ENCODE measurements at places on chromosomes 2 and 18.

DNA sequence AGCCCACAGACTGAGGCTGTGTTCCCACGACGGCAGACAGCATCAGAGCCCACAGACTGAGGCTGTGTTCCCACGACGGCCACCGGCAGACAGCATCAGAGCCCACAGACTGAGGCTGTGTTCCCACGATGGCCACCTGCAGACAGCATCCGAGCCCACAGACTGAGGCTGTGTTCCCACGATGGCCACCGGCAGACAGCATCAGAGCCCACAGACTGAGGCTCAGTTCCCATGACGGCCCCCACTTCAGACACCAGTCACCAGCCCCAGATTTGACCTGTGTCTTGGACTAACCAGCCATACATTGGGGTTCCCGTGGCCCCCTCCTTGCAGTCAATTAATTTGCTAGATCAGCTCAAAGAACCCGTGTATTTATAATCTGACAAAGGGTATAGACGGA lies 57.8 kb upstream of the SNTG2 start:
- DNase-seq = no peak

- DNase-seq = no peak
Measured at GRCh38 chr2:172047566-172048507, 37.5 kb upstream of the DLX1 start.

GRCh38 chr2:44392338-44392943 lies 30.7 kb downstream of the CAMKMT start:
- peak; percentile 23 for DNase-seq

DNA sequence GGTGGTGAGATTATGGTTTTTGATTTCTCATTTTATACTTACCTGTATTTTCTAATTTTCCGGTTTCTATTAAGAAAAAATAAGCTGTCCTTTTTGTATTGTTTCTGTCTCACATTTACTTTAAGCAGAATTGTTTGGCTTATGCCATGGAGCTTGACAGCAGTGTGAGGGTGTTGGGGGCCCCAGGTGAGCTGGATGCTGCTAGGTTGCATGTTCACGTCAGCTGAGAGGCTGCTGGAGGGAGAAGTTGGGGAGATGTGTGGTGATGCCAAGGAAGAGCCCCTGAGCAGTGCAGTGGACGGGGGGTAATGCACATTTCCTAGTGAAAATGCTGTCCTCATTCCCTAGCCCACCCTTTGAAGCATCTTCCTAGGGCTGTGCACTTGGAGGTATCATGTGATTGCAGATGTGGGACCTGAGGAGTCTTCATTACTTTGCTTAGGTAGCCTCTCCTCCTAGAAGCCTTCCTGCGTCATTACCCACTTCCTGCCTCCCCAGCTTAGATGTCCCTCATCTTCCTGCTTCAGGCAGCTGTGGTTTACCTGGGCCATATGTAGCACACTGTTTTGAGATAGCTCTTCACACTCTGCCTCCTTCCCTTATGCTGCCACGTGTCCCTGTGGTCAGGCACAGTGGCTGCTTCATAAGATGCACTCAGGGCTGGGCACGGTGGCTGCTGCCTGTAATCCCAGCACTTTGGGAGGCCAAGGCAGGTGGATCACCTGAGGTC lies 16.2 kb downstream of the ATG16L1 start:
- peak; percentile 50 for DNase-seq

GRCh38 chr18:11996907-11997306 lies 15.6 kb downstream of the IMPA2 start:
- no peak for DNase-seq

GRCh38 chr2:114157057-114157385 lies 267.1 kb downstream of the ACTR3 start:
- no peak for DNase-seq

DNA sequence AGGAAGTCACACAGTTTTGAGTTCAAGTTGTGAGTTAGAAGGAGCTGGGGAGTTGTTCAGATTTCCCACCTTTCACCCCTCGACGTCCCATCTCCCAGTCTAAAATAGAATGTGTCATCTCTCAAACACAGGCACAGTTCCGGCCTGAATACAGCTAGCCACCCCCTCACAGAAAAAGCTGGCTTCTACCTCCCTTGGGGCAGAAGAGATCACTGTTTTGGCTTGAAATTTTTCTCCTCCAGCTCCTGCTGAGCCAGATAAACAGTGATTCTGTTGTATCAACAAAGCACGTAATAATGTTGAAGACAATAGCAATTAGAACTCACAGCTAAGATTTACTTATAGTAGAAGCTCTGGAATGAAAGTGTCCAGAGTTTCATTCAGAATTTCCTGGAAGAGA lies 74.7 kb downstream of the KIAA2012 start:
- no peak for DNase-seq

DNA sequence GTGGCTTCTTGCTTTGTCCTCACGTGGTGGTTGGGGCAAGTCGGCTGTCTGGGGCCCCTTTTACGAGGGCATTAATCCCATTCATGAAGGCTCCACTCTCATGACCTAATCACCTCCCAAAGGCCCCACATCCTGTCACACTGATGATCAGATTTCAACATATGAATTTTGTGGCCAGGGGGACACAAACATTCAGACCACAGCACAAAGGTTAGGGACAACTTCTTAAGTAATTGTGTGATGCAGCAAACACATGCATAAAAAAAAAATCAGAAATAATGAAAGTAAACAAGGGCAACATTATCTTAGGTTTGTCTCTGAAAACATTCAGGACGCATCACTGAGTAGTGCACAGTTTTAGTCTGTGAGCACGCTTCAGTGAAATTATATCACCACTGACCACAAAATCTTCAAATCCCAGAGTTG lies 54.2 kb upstream of the FRZB start:
- DNase-seq = no peak

DNA sequence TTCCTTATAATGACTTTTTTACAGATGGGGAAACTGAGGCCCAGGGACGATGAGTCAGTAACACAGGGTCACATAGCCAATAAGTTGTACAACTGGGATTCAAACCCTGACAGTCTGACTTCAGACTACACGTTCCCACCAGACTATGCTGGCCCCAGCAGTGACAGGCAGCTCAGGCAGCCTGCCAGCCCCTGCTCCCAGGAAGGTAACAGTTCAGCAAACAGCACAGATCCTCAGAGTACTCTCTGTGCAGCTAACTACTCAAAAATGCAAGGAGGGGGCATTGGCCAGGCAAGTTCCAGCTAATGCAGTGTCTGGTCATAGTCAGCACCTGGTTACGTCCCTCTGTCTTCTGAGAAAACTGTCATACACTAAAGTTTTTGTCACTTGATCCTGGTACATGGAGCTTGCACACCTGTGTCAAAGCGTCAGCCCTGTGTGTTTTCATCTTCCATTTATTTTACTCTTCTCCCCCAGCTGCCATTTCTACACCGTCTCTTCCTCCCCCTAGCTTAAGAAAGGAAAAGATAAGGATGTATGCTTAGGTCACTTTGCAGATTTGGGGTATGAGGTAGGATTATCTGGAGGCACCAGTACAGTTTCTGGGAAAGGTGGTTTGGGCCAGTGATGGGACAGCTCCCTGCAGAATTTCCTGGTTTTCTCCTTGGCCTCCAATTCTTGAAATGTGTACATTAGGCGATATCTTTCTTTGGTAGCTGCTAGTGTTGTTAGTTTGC lies 4.5 kb downstream of the SMARCAL1 start:
- no peak for DNase-seq

DNA sequence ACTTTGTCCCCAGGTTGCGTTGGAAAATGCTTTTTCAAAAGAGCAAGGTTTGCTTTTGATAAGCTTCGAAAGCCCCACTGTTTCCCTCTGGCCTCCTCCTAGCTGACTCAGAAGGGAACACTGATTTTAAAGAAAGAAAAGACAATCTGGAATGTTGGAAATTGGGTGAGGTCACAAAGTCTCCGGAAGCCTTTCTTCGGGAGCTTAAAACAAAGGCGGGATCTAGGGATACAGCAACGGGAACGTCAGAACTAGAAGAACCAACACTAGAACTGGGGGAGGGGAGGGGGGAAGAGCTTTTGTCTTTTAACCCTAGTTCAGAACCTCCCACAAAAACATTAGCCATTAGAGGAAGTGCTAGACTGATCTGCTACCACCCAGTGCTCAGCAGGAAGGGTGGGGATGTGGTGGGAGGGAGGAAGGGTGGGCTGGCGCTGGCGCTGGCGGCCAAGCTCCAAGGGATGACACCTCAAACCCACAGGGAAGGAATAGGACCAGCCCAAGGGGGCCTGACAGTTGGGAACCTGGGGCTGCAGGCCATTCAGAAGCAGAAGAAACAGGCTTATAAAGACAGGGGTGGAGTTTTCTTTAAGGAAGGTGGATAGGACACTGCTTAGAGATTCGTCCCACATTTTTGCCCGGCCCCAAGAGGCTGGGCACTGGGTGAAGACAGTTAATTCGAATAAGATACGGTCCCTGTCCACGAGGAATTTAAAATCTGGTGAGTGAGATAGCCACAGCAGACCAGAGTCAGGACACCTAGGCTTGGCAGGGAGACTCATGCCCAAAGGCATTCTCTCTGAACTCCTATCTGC lies 1.7 kb downstream of the TMSB10 start:
- no peak for DNase-seq

DNA sequence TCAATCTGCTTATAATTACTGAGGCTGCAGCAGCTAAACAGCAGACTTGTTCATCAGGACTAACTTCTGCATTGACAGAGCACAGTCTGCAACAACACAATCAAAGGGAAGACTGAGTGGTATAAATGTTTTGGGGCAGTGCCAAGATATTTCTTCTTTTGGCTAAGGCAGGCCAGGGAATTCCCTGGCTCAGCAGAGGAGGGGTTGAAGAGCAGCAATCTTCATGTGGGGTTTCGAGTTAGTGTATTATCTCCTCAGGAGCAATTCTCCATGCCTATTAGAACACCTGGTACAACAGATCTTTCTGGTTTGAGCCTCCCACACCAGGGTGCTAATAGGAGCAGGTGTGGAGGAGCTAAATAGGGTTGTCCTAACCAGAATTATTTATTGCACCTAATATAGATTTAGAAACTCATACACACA lies 103.0 kb upstream of the STK17B start:
- no peak for DNase-seq

GRCh38 chr2:66301022-66301766 lies 133.7 kb upstream of the MEIS1 start:
- DNase-seq = no peak

- no peak for DNase-seq
Measured at GRCh38 chr2:165475277-165476004, 5.9 kb downstream of the CSRNP3 start.

DNA sequence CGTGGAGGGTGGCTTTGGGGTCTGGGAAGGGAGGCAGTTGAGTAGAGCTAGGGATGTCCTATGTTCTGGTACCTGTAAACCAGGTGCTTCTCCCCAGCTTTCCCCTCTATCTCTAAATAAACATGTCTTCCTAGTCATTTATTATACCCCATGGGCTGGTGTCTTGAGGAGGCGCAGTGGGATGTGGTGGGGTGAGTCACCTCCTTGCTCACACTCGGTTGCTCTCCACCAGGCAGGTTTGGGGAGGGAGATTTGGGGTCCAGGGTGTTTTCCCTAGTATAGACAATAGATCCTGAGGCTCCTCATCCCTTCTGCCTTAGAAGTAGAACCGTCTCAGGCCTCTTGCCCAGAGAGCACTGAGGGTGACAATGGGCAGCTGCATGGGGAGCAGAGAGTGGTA lies 5.1 kb downstream of the PSD4 start:
- no peak for DNase-seq

DNA sequence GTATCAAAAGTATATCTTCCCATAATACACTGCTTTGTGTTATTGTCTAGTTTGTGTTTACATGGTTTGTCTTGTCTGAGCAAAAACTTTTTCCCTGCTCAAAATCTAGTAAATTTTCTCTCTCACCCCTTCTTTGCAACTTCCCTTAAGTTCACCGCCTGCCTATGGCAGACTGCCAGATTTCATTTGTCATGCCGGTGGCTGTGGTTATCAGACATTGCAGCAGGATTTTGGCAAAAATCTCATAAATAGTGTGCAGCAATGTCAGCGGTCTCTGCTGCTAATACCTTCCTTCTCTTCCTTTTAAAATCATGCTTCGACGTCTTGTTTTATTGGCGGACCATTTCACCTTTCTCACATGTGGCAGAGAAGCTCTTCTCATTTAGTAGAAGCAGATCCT lies 45.6 kb upstream of the TMEM178A start:
- peak; percentile 5 for DNase-seq

DNA sequence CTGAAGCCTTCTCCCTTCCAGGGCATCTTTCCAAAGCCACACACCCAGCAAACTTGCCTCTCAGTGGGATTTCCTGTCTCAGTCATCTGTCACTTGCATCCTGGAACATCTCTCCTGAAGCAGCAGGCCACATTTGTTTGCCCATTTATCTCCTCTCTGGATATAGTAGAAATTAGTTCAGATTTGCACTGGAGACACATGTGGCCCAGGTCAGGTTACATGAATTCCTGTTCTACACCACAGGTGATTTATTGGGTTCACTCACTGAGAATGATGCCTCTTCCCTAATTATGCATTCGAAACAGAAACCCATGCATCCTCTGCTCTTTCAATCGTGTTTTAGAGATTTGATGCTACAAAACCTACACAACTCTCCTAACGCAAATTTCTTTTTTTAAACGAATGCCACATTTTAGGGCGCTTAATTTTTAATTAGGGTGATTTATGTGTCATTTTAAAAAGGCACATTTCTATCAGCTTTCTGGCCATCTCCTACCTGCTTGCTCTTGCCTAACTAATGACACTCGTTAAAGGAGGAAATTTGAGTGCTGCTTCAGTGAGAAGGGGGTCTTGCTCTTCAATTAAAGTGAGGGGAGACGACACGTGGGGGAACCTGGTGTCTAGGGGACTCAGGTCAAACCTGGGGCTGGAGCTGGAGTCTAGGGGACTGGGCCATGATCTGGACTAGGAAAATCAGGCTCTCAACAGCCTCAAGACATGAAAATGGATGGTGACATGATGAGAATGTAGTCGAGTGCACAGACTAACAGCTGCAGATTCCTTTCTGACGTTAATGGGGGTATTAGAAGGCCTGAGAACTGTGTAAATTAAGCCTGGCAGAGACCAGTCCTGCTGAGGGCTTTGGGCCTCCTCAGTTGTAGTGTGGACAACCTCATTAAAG lies 221.4 kb downstream of the CLIP4 start:
- no peak for DNase-seq

DNA sequence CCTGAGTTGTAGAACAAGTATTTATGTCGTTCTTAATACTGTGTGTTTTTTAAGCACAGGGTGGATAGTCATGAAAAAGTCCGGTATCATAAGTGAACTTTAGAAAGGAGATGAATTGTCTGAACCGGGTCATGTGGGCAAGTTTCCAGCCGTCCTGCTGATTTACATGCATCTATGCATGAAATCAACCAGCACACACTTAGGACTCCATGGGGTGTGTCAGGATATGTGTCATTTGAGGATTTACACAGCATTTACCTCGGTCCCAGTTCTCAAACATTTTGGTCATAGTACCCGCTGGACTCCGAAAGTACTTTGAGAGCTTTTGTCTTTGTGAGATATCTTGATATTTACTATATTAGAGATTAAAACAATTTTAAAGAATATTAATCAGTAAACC lies 47.5 kb upstream of the TWSG1 start:
- DNase-seq = no peak

- DNase-seq = no peak
Measured at GRCh38 chr2:88606371-88607030, 20.8 kb downstream of the EIF2AK3 start.

- no peak for DNase-seq
Measured at GRCh38 chr2:165219481-165219880, 15.6 kb upstream of the SCN3A start.

- DNase-seq = no peak
Measured at GRCh38 chr2:54259413-54260240, 3.6 kb upstream of the TSPYL6 start.

GRCh38 chr2:219269362-219270054 lies 9.7 kb upstream of the DNAJB2 start:
- no peak for DNase-seq

All from stimulated activated CD8-positive, alpha-beta memory T cell treated with anti-CD3 and anti-CD28 coated beads, Interleukin-2, amount 100 ng/mL, for 48 hours (primary cell).